NCI-H2029 (cell line): ENCODE measurements at places on chromosomes 16 and 17.

GRCh38 chr17:39547713-39548478 is 59.8 kb downstream of the NEUROD2 start:
- no peak for DNase-seq

DNA sequence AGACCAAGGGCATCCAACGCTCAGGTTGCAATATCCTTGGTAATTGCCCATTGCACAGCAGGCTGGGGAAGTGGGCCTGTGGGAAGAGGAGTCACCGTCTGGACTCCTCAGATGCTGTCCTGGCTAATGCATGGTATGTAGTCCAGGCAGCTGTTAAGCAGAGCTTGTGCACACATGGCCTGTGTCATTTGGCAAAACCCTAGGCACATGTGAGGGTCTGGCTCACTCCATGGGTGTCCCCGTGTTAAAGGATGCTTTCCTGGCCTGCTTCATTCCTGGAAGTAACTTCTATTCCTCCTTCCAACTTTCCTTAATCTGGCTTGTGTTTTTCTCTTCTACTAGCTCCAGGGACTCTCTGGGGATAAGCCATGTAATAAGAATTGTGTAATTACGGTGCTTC is 378.0 kb upstream of the CA10 start:
- no peak for DNase-seq

DNA sequence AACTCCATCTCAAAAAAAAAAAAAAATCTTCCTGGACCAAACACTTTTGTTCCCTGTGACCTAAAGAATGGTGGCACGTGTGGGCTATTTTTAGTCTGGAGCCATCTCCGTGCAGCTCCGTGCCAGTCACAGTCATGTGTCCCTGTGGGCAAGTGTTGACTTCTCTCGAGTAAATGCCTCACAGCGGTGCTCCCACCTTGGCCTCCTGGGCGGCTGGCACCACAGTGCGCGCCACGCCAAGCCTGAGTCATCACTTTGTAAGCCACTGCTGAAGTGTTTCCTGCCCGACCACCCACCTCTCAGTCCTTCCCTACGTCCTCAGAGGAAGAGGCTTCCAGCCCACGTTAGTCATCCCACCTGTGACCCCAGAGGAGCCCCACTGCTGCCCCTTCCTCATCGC is 10.9 kb upstream of the HEXD start:
- DNase-seq, result no peak

- DNase-seq, result no peak
Measured at GRCh38 chr17:55693254-55694216, 29.1 kb downstream of the TMEM100 start.

GRCh38 chr17:20074489-20074888 is 65.3 kb downstream of the SPECC1 start:
- no peak for DNase-seq

DNA sequence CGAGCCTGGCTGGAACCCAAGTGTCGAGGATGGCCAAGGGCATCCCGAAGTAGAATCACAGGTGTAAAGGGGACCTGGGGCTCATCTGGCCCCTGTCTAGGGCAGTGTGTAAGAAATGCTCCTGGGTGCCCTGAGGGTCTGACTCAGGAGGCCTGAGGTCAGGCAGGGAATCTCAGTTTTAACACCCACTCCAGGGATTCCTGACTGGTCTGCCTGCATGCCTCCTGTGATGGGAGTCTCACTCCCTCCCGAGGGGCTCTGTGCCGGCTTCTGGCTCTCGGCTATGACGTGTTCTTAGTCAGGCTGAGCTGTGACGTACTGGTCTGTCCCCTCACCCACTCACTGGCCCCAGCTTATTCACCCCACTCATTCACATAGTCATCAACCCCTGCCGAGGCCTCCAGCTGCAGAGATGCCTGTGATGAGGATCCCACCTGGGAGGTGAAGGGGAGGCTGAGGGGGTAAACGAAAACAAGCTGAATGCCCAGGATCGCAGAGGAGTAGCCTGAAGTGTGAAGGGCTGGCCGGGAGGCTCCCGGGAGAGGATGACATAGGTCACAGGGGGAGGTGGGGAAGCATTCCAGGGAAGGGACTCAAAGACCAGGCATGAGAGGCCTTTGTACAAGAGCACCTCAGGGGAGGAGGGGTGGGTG is 23.8 kb downstream of the FAM83G start:
- DNase-seq, result no peak

GRCh38 chr17:48048384-48049126 is 396 bp downstream of the NFE2L1 start:
- peak; percentile 47 for DNase-seq

- no peak for DNase-seq
Measured at GRCh38 chr16:73025151-73025855, 22.6 kb downstream of the ZFHX3 start.

GRCh38 chr17:70687421-70687820 is 518.1 kb downstream of the KCNJ2 start:
- no peak for DNase-seq

DNA sequence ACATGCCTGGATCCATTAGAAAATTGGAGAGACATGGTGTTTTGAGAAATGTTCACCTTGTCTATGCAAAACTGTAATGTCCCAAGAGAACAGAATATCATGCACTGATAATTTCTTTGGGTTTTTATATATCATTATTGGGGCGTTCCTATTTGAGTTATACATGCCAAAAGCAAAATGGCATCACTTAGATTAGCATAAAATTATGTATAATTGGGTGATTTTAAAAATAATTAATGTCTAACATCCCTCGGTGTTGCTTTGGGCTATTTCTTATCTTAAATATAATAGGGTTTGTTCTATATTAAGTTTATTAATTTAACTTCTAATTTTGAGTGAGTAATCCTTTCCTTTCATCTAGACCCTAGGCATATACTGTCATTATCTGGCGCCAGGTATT is at the start of gene KRT28:
Gene KRT28 (minus strand): TSS at position 101 of the 400 bp plus-strand sequence. CDS start 66 bp downstream, at position 35.
- no peak for DNase-seq

DNA sequence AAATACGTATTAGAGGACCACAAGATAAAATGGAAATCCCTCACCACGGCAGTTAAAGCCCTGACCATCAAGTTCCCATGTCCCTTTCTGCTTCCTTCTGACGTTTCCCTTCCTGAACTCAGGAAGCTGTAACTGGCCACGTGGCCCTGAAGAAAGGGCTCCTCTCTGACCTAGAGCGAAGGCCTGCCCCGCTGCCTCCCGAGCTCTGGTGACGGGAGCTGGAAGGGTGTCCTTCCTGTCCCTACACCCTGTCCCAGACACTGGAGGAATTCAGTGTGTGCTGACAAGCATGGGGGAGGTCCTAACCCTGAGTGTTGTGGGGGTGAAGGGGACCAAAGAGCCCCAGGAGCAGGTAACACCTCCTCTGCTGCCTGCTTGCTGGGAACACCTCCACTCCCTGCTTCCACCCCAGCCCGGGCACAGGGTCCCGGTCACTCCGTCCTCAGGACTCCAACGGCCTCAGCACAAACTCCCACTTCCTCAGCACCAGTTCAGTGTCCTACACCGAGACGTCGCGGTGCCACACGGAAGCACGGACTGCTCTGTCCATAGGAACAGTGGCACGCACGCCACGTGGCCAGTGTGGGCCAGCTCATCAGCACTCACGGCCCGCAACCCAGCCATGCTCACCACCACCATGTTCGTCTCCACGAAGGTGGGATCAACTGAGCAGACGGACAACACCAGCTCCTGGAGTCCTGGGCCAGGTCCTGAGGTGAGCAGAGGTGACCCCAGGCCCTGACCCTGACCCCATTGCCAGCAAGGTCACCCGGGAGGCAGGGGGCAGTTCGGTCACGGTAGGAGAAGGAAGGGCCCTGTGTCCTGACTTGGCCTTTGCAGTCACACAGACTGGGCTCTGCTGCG is 16.9 kb downstream of the TMEM235 start:
- no peak for DNase-seq

DNA sequence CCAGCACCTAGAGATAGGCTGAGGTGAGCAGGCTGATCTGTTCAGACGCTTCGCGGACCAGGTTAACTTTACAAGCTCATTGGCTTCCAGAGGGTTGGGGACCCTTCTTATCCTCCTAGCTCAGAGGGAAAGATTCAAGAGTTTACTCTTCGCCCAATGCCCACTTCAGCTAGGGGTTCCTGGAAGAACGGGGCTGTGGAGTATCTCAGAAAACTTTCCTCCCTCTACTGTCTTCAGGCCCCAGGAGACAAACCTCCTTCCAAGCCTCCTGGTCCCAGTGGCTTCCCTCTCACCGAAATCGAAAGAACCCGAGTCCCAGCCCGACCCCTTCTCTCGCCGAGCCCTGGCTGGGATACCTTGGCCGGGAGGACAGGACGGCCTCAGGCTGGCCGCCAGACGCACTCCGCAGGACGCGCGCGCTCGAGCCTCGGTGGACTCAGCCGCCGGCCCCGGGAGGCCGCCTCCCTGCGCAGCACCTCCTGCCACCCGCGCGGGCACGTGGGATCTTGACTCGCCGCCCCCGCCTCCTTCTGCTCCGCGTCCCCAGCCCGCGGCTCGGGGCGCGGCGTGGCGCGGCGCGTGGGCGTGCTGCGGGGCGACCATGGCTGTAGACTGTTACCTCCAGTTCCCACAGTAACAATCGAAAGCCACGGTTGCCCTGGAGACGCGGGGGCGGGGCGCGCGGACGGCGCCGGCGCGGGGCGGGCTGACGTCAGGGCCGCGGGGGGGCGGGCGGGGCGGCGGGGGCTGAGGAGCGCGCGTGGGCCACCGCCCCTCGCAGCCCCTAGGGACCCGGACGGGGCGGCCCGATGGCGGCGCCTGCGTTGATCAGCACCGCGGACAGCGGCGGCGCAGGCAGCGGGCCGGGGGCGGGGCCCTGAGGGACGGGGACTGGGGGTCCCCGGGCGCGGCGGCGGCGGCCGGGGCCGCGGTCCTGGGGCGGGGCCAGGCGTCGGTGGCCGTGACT is 5.3 kb upstream of the HIC1 start:
- DNase-seq, result peak; percentile 23

- peak; percentile 30 for DNase-seq
Measured at GRCh38 chr17:44556166-44556831, 985 bp upstream of the FZD2 start.
